ENCODE measurements at places on chromosomes 1 and 21.

DNA sequence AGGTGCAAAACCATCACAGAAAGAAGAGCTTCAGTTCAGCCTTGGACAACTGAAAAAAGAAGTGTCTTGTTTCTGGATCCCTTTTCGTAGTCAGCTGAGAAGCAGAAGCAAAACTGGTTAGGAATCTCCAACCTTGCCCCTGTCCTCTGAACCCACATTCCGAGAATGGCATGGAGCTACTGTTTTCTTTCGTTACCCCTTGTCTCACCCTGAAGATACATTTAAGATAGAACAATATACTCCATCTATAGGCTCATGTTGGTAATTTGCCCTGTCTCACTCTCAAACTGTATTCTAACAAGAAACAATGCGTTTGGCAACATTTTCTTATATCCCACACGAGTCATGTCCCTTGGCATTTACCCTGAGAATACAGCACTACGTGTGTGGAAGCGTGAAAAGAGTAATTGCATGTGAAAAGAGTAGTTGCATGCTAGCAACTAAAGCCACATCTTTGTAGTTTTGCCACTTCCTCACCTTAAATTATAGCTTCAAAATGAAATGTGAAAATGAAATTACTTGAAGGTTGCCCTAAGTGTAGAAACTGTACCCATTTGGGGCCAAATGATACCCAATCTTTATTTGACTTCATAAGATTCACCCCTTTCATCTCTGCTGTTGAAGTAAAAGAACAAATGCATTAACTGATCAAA lies 5.3 kb downstream of the SLAMF7 start:
- DNase-seq = peak; percentile 41

GRCh38 chr1:53122201-53122885 lies 20.1 kb downstream of the SLC1A7 start:
- DNase-seq = no peak

DNA sequence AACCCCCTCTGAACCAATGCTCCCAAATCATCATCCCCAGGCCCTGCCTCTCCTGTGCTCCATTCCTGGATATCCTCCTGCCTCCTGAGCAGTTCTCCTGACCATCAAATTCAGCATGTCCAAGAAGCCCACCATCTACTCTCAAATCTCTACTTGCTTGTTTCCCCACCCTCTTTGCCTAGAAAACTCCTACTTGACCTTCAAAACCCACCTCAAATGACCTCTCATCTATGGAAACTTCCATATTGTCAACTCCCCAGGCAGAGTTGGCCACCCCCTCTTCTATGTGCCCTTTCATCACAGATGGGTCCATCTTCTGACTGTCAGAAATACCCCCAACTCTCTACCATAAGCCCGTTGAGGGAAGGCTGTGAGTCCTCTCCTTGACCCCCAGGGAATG lies 16.8 kb downstream of the ADGRB2 start:
- DNase-seq = no peak

GRCh38 chr1:40042341-40042740 lies 1.8 kb downstream of the CAP1 start:
- no peak for DNase-seq

DNA sequence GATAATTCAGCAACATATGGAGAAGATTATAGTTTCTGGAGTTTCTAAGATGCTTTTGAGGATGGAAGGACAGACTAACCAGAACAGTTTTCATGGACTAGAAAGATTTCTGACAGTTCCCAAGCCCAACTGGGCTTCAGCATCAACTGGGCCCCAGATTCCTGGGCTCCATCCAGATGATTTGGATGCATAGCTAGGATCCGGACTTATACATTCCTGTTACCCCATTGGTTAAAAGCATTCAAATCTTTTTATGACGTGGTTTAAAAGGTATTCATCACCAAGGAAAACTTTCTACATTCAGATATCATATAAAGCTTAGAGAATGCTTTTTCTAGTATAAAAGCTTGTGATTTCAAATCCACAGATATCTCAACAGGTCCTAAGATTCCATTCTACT lies 29.7 kb downstream of the TSHB start:
- DNase-seq = no peak

DNA sequence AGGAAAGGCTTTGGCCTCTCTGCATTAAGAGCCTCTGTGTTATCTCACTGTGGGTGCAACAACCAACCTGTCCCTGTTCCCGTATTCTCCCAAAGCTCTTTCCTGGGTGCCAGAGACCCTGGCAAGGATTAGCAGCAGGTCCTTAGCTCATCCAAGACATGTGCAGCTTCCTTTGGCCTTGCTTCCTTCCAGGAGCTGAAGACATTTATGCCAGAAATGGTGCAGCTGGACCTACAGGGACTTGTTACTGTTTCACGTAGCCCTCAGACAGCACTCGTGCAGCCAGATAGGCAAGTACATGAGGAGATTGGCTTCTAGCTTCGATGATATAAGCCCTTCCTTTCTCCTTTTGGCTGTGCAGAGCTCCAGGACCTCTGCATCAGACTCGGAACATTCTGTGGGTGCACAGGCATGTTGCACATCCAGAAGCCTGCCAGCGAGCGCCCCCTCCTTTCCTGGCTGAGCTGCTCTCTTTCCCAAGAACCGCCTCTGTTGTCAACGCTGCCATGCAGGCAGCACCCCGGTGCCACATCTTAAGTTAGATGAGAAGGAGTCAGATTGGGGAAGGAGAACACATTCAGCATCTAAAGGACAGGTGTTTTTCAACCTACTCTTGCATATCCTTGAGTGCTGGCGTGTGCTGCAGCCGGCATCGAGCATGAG lies 284.5 kb upstream of the PLXNA2 start:
- no peak for DNase-seq

GRCh38 chr1:36322786-36323635 lies 434 bp downstream of the EVA1B start:
- peak; percentile 81 for DNase-seq

Measured in activated CD8-positive, alpha-beta T cell treated with anti-CD3 and anti-CD28 coated beads for 36 hours (primary cell).